ENCODE measurements at places on chromosomes 16 and 17. TPM values are rescaled to one million over a fixed set of nuclear protein-coding genes. Genes with fewer than 3 reads are reported as not detected.

The GSDMA gene
- polyA plus RNA-seq, result 0.47 TPM

The ZNF423 gene
- 23.1 TPM for polyA plus RNA-seq

The PLLP gene
- 3.2 TPM for polyA plus RNA-seq

The HOXB4 gene
- polyA plus RNA-seq, result 12.9 TPM

The CCL2 gene
- 61.3 TPM for polyA plus RNA-seq

The IL34 gene
- polyA plus RNA-seq, result 0.45 TPM

The EXOC3L1 gene
- polyA plus RNA-seq, result 10.2 TPM
